ENCODE measurements at places on chromosomes 5 and 9.
A peak's percentile ranks its signal among the peaks of the same experiment; 100 is the strongest.

DNA sequence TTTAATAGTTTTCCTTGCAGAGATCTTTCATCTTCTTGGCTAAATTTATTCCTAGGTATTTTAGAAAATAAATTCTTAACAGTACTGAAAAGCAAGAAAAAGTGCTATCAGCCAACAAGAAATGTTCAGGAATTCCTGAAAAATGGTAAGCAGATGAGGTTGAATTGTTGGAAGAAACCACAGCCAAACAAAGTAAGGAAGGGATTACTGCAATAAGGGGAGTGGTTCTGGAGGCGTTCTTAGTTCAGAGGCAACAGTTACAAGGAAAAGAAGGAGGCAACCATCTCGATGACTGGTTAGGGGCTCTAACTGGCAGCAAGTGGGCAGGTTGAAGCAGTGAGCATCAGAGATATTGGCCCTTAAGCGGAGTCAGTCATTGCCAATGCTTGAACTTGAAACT lies 12.8 kb upstream of the OR13J1 start:
- no peak for DNase-seq

DNA sequence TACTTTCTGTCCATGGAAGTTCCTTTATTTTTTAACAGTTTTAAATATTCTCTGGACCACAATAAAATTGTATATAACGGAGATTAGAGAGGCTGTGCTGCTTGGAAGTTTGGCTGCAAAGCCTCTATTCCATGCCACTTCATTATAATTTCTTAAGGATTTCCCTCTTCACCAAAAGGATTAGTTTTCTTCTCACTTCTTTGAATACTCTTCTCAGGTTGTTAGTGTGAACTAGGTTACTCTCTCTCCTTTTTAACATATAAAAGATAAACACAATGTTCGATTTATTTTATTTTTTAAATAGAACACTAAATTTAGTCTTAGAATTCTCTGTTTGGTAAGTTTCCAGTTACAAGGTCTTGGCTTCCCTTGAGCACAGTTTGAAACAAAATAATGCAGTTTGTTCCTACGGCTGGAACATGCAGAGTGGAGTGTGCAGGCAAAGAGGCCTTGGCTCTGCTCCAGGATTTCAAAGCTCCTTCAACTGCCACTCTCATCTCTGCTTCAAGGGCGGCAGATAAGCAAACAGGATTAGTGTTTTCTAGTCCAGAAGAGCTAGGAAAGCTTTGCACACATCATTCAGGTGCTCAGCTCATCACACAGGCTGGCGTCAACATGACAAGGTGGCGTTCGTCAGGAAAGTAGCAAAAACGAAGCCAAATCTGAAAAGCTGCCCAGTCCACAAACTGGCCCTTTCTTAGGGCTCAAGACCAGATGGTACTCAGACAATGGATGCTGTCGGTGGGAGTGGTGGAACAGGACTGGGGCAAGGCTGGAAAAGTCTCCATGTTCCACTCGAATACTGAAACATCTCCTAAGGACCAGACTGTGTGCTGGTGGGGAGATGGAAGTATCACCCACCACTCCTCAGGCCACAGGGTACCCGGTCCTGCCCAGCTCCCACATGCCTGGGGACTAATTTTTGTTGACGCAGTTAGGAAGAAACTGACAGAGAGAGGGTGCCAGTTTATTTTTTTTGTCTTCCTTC lies 286.6 kb downstream of the CRB2 start:
- DNase-seq = no peak

DNA sequence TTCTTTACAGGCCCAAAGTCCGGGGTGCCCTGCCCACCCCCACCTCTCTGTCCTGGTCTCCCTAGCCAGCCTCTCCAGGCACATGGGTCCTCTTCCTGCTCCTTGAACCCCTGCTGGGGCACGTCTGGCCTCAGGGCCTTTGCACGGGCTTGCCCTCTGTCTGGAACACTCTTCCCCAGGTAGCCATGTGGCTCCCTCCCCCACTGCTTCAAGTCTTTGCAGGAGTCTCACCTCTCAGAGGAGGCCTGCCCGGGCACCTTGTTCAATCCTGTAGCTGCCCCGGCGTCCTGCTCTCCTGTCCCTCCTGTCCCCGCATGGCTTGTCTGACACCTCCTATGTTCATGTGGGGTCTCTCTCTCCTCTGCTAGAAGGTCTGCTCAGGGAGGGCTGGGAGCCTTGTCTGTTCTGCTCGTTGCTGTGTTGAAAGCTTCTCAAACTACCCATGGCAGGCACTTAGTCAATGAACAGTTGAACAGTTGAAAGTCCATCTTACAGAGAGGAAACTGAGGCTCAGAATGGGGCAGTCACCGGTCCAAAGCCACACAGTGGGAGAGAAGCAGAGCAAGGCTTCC lies 241.4 kb downstream of the PBX3 start:
- no peak for DNase-seq

DNA sequence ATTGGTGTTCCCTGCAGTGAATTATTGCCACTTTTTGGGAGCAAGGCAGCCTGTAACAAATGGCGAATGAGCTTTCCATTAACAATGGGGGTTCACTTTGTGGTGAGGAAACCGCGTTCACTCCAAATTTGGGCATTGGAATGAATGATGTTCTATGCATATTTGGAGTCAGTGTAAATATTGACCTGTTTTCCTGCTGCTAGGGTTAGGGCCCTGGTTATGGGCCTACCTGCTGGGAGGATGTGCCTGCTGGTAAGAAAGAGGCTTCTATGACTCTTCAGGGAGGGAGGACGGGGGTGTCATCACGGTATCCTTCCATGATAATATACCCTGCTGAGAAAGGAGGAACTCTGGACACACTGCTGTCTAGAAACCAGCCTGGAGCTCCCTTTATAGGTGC lies 29.0 kb downstream of the C9orf50 start:
- DNase-seq = no peak

GRCh38 chr5:176810081-176810597 lies at the start of gene UNC5A:
TSS of gene UNC5A (plus strand) at chr5:176810559. CDS start at chr5:176810751, 192 bp downstream.
- peak; percentile 62 for DNase-seq

DNA sequence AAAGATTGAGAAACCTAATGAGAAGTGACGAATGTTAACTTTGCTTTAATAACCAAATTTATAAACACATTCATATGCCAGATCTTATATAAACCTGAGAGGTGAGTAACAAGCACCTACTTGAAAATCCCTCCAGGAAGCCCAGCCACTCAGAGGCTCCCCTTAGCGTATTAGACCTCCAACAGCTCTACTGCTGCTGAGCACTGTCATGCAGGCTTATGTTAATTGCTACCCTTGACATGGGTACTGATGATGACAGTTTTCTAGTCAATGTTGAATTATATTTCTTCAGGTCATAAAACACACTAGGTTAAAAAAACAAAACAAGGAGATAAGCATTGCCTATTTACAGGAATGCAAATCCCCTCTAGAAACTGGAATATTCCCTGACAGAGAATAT lies 161.2 kb downstream of the MPDZ start:
- DNase-seq = no peak

DNA sequence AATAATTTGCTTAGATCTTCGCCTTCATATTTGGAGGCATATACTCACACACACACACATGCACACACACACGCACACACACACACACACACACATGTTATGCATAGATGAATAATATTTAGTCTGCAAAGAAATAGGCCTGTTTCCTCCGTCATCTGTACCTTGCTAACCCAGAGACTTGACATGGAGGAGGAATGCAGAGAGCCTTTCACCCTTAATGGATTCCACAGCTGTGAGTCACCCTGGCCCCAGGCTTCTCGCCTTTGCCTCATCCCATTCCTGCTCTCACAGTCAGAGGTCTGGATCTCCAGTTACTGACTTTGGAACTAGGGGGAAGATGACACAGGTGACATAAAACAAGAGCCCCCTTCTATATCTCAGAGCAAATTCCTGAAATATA lies 29.7 kb downstream of the ZNF462 start:
- peak; percentile 95 for DNase-seq

- peak; percentile 37 for DNase-seq
Observed at GRCh38 chr9:115717711-115718173, 435.8 kb upstream of the PAPPA start.

DNA sequence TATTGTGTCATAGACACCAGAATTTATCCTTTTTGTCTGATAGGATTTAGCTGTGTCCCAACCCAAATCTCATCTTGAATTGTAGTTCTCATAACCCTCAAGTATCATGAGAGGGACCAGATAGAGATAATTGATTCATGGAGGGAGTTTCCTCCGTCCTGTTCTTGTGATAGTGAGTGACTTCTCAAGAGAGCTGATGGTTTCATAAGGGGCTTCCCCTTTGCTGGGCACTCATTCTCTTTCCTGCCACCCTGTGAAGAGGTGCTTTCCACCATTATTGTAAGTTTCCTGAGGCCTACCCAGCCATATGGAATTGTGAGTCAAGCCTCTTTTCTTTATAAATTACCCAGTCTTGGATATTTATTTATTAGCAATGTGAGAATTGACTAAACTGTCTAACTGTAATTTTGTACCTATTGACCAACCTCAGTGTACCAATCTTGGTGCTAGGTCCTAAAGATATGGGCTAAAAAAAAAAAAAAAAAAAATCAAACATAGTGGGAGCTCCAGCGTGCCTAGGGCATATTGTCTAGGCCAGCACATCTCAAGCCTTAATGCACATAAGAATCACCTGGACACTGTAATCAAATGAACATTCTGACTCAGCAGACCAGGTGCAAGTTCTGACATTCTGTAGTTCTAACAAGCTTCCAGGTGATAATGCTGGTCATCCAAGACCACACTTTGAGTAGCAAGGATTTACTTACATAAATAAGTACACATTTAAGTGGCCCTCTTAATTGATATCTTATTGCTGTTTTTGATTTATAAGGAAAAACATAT lies 30.5 kb downstream of the ST8SIA4 start:
- no peak for DNase-seq

DNA sequence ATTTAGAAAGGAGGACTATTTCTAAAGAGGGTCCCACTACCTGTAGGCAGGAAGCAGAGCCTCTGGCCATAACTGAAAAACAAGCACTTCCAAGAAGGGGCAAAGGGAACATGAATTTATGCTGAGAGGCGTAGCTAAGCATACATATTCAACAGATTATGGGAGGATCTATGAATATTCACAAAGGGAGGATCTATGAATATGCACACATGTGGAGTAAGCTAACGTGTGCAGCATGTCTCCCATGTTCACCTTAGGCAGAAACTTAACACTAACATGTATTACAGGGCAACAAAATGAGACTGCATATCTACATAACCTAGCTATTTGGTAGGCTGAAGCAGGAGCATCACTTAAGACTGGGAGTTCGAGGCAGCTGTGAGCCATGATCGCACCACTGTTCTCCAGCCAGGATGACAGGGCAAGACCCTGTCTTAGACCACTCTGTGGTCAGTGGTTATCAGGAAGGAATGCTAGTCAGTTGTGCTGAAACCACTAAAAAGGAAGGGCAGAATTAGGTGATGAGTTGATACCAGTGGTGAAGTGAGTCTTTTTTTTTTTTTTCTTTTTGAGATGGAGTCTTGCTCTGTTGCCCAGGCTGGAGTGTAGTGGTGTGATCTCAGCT lies 20.8 kb downstream of the FXN start:
- DNase-seq = no peak

DNA sequence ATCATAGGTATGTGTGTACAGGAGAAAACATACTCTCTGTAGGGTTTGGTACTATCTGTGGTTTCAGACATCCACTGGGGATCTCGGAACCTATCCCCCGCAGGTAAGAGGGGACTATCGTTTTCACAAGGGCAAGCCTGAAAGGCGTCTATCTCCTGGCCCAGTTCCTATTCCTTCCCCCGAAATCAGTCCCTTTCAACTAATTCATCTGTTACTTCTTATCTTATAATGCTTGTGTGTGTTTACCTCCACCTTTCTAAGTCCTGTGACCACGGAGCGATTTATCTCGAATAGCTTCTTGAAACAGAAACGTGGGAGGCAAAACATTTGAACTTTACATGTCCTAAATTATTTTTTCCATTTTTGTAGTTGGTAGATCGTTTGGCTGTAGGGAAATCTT lies 11.4 kb downstream of the ABO start:
- no peak for DNase-seq

DNA sequence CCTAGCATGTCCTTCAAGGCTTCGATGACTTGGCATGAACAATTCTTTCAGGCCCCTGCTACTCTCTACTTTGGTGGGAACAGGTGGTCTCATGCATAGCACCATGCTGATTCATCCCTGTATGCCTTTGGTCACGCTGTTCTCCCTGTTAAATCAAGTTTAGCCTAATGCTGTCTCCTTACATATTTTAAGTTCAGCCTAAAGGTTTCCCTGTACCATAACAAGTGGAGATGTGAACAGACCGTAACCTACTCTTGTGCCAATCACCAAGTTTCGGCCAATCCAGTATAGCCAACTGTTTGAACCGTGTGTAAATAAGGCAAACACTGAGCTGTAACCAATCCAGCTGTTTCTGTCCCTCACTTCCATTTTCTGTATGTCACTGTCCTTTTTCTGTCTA lies 8.0 kb downstream of the GAS1 start:
- DNase-seq = no peak

- DNase-seq = no peak
Observed at GRCh38 chr5:9020996-9021395, 524.9 kb downstream of the SEMA5A start.

DNA sequence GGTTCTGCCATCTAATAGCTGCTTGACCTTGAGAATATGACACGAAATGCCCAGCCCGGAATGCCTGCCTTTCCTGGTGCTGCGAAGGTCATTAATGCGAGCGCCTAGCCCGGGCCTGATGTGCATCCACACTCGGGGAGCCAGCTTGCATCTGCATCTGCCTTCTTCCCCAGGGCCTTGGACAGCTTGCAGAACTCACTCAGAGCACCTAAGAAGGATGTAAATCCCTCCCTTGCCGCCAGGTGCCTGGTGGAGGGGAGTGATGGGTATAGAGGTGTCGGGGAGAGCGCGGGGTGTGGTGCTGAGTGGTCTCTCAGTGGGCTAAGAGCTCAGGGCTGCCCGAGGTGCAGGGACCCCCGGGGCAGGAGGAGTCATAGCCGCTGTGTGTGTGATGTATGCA lies 127.2 kb downstream of the MRPL36 start:
- no peak for DNase-seq

GRCh38 chr5:73938938-73939320 lies 312.9 kb downstream of the ARHGEF28 start:
- DNase-seq = no peak

- no peak for DNase-seq
Observed at GRCh38 chr5:132487095-132487428, 3.5 kb downstream of the IRF1 start.

DNA sequence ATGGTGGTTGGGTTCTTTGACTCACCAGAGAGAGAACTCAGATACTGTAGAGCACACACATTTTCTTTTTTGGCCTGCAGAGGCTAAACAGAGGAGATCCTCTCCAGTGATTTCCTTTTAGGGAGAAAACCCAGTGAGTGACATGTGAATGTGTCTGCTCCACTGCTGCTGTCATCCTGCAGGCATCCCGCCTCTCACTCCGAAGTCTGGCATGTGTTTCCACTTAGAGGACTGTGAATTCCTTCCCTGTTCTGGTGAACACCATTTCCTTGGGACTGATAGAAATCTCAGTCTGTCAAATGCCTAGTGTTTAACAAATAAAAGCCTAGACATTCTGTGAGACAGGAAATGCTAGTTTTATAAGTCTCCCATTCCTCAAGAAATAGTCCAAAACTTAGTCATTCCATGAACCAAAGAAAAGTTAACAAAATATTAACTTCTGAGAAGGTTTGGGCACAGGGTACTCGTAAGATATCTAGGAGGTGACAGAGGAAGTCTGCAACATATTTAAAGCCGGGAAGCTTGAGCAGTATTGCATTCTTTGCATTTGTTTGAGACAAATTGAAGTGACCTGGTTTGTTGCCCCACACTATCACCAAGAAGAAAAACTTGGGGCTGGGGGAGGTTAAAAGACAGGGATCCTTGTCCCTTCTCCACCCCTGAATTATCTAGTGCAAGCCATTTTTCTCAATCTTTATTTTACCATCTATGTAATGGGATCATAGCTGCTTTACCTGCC lies 74.9 kb upstream of the NIPAL4 start:
- peak; percentile 57 for DNase-seq
